Smooth muscle cell of bladder (primary cell): ENCODE measurements at places on chromosomes 12 and 14. TPM values are rescaled to one million over a fixed set of nuclear protein-coding genes. Genes with fewer than 3 reads are reported as not detected.

The LIN7A gene
- total RNA-seq, result 7.0 and 12.7 TPM in 2 replicates

The RPL10L gene
- total RNA-seq, result not detected in 2 replicates

The ANO4 gene
- 0.46 and 2.4 TPM in 2 replicates for total RNA-seq

The MMP19 gene
- 5.9 and 6.1 TPM in 2 replicates for total RNA-seq

The NPFF gene
- total RNA-seq, result not detected in 2 replicates

The SMOC1 gene
- total RNA-seq, result 0.65 and 2.3 TPM in 2 replicates

The RHOJ gene
- total RNA-seq, result 2.0 and 3.4 TPM in 2 replicates

The CLEC12A gene
- total RNA-seq, result not detected in 2 replicates

The TMEM119 gene
- 44.5 and 62.7 TPM in 2 replicates for total RNA-seq

The EVL gene
- 13.5 and 19.7 TPM in 2 replicates for total RNA-seq

The CTDSP2 gene
- 54.2 and 88.2 TPM in 2 replicates for total RNA-seq

The EP400 gene
- 5.1 and 7.3 TPM in 2 replicates for total RNA-seq

The BCL2L14 gene
- not detected in 2 replicates for total RNA-seq

The CELA1 gene
- not detected in 2 replicates for total RNA-seq

The PCED1B gene
- 0.57 and 1.3 TPM in 2 replicates for total RNA-seq

The NANOG gene
- not detected in 2 replicates for total RNA-seq

The PRH2 gene
- 0.14 and 0.18 TPM in 2 replicates for total RNA-seq

The SOAT2 gene
- total RNA-seq, result 0.09 TPM in 1 of 2 replicates, not detected in the other

The SCN8A gene
- 3.0 and 12.7 TPM in 2 replicates for total RNA-seq

The TAS2R43 gene
- total RNA-seq, result 1.3 TPM in 1 of 2 replicates, not detected in the other

The MANSC1 gene
- total RNA-seq, result 0.92 and 1.00 TPM in 2 replicates

The LUM gene
- 1,417 and 1,464 TPM in 2 replicates for total RNA-seq

The DLK1 gene
- not detected in 2 replicates for total RNA-seq

The OLR1 gene
- 0.92 and 3.1 TPM in 2 replicates for total RNA-seq

The HVCN1 gene
- 4.8 and 8.5 TPM in 2 replicates for total RNA-seq

The CEBPE gene
- not detected in 2 replicates for total RNA-seq

The RNASE3 gene
- not detected in 2 replicates for total RNA-seq

The LRRC10 gene
- under 0.01 TPM in 1 of 2 replicates, not detected in the other for total RNA-seq

The MAPK1IP1L gene
- total RNA-seq, result 9.7 and 10.9 TPM in 2 replicates

The CDK2 gene
- total RNA-seq, result 7.1 and 8.5 TPM in 2 replicates

The SDS gene
- not detected in 2 replicates for total RNA-seq
